Urinary bladder (tissue), 4 donors: ENCODE measurements at places on chromosomes 4 and X. TPM values are rescaled to one million over a fixed set of nuclear protein-coding genes. Genes with fewer than 3 reads are reported as not detected.

GRCh38 chrX:119206203-119206602 is 29.9 kb upstream of the PGRMC1 start:
- DNase-seq = no peak

Gene ADH1A
- total RNA-seq = not detected

DNA sequence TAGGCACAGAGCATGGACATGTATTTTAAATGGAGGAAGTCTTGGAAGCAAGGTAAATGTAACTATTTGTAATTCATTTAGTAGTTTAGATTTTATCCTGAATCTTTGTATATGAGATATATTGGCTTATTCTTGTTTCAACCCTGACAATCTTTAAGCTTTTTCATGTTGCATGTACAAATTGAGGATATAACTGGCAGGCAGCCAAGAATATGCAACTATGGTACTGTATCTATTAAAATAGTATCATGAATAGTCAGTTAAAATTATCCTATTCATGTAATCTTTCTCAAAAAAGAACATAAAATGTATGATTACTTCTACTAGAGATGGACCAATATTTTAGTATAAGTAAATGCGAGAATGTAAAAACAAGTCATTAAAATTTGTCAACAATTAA is 1141.5 kb downstream of the PCDH18 start:
- no peak for DNase-seq

- DNase-seq = no peak
These were observed 1150.1 kb downstream of the STIM2 start for GRCh38 chr4:28010577-28011240.

Gene SOWAHD
- total RNA-seq = 0.26 TPM

GRCh38 chr4:2849267-2850152 is 5.9 kb downstream of the ADD1 start:
- DNase-seq = no peak

Gene STARD8
- 6.5 TPM for total RNA-seq

DNA sequence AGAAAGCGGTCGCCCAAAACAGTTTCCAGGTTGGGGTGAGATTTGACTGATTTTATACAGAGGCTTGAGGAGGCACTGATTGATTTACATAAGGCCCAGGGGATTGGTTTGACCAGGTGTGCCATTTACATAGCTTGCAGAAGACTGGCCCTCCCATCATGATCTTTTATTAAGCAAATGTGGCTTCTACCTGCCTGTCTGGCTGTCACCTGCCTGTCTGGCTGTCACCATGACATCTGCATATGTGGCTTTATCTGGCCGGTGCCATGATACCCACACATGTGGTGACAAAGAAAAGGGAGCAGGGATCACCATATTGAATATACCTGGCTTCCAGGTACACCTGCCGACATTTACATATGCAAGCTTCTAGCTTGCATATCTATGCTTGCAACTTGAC is 17.0 kb upstream of the CDS1 start:
- DNase-seq = no peak

Gene F8A1
- total RNA-seq = 0.95 TPM

Gene GC
- not detected for total RNA-seq

DNA sequence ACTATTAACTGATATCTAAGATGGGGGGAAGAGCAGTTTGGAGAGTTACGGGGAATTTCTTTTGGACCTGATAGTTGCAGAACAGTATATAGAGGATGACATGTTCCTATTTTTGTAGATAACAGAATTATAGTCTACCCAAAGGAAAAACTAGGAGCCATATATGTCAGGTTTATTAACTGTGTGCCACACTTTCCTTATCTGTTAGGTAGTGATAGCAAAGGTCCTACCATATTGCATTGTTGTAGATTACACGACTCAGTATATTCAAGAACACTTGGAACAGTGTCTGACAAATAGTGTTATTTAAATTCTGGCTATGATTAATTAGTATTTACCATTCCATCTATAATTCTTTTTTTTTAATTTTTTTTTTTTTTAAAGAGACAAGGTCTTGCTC is 175.3 kb downstream of the NR3C2 start:
- no peak for DNase-seq

Gene RBM46
- total RNA-seq = not detected

GRCh38 chr4:84433633-84434222 is 65.4 kb downstream of the NKX6-1 start:
- no peak for DNase-seq

DNA sequence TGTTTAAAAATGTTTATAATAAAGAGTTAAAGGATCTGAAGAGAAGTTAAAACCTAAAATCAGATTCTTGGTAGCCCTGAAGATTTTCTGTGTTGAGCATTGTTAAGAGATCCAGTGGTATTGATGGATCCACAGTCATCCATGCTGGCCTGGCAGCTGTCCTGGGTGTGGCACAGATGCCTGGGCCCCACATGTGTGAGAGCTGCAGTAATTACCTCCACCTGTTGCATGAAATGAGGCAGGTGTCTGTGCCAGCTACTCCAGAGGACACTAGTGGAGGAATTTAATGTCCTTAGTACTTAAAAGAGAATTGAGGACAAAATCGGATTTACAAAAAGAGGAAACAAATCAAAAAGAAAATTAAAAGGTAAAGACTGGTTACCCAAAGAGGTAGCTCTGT is 44.0 kb downstream of the MGST2 start:
- DNase-seq = no peak

GRCh38 chr4:110033355-110034025 is 120.8 kb downstream of the EGF start:
- DNase-seq = no peak

Gene KCNIP4
- total RNA-seq = 23.5 TPM

Gene TLR10
- 3.0 TPM for total RNA-seq

Gene CENPC
- 75.1 TPM for total RNA-seq

Gene PCSK1N
- 1.1 TPM for total RNA-seq

GRCh38 chr4:152676052-152676854 is 3.5 kb downstream of the TMEM154 start:
- no peak for DNase-seq

DNA sequence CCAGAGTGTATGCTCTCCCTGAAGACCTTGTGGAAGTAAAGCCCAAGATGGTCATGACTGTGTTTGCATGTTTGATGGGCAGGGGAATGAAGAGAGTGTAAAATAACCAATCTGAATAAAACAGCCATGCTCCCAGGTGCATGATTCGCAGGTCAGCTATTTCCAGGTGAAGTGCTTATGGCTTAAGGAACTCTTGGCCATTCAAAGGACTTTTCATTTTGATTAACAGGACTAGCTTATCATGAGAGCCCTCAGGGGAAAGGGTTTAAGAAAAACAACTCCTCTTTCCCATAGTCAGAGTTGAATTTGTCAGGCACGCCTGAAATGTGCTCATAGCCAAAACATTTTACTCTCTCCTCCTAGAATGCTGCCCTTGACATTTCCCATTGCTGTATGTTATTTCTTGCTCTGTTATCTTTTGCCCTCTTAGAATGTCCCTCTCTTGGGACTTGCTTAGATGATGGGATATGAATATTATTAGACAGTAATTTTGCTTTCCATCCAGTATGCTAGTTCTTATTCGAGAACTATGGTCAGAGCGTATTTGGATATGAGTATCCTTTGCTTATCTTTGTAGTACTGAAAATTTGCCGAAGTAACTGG is 88.6 kb downstream of the PLS3 start:
- no peak for DNase-seq

DNA sequence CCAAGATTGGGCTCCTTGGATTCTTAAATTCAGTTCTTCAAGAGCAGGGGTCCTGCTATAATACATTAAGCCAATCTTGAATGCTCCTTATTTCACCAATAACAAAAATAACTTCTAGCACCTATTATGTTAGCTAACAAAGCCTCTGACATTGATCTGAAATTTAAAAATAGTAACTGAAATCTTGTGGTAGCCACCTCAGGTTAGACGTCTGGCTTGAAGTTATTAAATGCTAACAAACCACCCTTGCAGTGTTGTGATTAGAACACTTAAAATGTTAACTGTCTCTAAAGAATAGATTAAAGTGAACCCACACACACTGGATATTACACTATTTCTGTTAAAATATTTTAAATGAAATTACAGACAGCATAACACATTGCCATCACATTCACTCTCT is 49.8 kb upstream of the LGI2 start:
- DNase-seq = no peak

DNA sequence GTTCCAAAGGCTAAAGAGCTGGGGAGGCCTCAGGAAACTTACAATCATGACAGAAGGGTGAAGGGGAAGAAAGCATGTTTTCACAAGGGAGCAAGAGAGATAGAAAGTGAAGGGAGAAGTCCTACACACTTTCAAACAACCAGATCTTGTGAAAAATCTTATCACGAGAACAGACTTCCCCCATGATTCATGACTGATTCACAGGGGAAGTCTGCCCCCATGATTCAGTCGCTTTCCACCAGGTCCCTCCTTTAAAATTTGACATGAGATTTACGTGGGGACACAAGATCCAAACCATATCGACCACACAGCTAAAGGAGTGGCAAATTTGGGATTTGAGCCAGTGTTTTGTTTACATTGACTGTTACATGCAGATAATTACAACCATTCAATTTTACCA is 971.1 kb upstream of the HS3ST1 start:
- no peak for DNase-seq

DNA sequence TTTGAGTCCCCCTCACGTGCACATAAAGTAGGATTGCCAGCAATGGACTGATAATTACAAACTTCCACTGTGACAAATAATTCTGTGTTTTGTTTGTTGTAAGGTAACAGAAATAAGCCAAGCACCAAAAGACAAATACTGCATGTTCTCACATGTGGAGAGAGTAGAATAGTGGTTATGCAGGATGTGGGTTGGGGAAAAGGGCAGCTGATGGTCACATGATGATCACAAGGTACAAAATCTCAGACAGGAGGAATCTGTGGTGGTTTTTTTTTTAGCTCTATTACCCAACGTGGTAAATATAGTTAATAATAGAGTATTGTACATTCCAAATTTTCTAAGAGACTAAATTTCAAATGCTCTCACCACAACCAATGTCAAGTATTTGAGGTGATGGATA is 182.3 kb downstream of the BANK1 start:
- DNase-seq = no peak

Gene ARHGAP24
- total RNA-seq = 81.0 TPM

- DNase-seq = no peak
These were observed 665.5 kb downstream of the CCSER1 start for GRCh38 chr4:90792696-90793095.

- DNase-seq = no peak
These were observed 285.8 kb upstream of the TRPC5 start for GRCh38 chrX:112368371-112368770.

Gene STPG2
- total RNA-seq = 1.0 TPM

DNA sequence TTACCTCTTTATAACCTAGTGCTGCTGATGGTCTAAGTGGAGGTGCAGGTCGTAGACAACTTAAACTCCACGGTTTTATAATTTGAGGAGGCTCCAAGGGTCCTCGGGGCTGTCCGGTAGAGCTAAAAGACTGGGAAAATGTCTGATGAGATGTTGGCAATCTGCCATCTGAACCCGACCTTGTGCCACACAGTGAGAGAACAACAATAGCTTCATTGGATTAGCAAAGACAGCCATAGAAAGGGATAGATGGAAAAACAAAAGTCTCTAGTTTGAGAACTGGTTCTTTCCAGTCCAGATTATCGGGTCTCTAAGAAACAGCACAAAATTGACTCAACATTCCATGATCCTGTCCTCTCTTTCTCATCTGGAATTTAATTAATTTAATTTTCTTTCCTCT is 31.6 kb downstream of the CD40LG start:
- DNase-seq = no peak

GRCh38 chrX:80576806-80577533 is 156.7 kb downstream of the TENT5D start:
- DNase-seq = no peak

Gene F9
- not detected for total RNA-seq

- DNase-seq = no peak
These were observed 193.1 kb downstream of the SPATA18 start for GRCh38 chr4:52244103-52244775.

Gene CSAG3
- total RNA-seq = not detected

DNA sequence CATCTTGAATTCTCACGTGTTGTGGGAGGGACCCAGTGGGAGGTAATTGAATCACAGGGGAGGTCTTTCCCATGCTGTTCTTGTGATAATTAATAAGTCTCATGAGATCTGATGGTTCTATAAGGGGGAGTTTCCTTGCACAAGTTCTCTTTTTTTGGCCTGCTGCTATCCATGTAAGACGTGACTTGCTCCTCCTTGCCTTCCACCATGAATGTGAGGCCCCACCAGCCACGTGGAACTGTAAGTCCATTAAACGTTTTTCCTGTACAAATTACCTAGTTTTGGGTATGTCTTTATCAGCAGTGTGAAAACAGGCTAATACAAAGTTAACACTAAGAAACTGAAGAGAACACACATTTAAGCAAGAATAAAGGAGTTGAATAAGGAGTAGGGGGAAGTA is 16.0 kb downstream of the TBCK start:
- no peak for DNase-seq

GRCh38 chr4:2292646-2293108 is 30.8 kb upstream of the MXD4 start:
- DNase-seq = no peak

DNA sequence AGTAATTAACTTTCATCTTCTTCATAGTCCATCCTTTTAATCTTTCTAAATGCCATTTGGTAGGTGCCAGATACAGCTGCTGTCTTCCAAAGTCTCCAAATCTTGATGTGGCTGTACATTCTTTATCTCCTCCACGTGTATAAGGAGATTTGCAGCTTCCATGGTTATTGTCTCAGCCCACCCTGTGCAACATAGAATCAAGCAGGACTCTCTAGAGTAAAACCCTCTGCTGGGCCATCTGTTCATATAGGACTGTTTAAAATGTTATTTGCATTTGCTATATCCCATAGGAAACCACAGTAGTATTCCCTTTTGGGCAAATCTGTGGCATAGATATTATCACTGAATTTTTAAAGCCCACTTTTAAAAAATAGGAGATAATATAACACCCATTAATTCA is 527.2 kb upstream of the EPHA5 start:
- DNase-seq = no peak

DNA sequence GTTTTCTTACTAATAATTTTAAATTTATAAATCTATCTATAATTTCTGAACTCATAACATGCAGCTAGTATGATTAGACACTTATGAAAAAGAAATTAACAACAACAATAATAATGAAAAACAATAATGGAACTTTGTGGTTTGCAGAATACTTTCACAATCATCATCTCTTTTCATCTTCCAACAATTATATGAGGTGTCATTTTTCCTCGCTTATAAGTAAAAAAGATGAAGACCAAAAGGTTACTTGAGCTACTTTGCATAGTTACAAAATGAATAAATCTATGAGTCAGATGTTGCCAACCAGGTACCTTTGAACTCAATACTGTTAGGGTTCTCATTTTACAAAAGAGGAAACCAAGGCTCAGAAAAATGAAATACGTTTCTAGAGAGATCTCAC is 98.5 kb upstream of the ELOVL6 start:
- DNase-seq = no peak

GRCh38 chr4:120277391-120277790 is 210.7 kb upstream of the MAD2L1 start:
- DNase-seq = no peak

GRCh38 chr4:177595386-177595785 is 153.1 kb upstream of the AGA start:
- no peak for DNase-seq

DNA sequence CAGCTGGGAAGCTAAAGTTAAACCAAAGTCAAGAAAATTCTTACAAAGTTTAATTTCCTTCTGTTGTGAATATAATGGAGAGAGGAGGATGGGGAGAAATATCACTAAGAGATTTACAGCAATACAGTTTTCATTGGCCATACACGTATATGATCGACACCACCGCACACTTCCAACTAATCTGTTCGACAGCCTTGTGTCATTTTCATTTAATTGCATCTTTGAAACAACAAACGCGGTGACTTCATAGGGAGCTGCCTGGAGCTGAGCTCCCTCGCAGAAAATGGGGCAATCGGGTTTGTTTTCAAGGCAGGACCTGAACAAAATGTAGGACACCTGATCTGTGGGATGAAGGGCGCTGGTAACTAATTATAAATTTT is 1.3 kb downstream of the PTPN13 start:
- DNase-seq = no peak
